ENCODE measurements at places on chromosomes 12 and 14.
A peak's percentile ranks its signal among the peaks of the same experiment; 100 is the strongest.

GRCh38 chr12:7806863-7807487 lies 17.8 kb downstream of the NANOG start:
- DNase-seq: peak; percentile 8

- DNase-seq: no peak
These were observed 154.9 kb downstream of the SEC23A start for GRCh38 chr14:38948171-38948570.

DNA sequence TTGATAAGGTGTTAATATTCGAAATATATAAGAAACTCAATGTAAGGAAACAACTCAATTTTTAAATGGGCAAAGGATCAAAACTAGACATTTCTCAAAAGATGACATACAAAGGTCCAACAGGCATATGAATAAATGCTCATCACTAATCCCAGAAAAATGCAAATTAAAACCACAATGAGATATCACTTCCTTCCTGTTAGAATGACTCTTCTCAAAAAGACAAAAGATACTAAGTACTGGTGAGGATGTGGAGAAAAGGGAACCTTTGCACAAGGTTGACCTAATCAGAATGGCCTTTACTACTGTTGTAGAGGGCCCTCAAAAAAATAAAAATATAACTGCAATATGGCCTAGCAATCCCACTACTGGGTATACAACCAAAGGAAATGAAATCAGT lies 383.4 kb downstream of the KCNH5 start:
- DNase-seq: no peak

GRCh38 chr12:52832451-52832850 lies 1.7 kb downstream of the KRT79 start:
- no peak for DNase-seq

DNA sequence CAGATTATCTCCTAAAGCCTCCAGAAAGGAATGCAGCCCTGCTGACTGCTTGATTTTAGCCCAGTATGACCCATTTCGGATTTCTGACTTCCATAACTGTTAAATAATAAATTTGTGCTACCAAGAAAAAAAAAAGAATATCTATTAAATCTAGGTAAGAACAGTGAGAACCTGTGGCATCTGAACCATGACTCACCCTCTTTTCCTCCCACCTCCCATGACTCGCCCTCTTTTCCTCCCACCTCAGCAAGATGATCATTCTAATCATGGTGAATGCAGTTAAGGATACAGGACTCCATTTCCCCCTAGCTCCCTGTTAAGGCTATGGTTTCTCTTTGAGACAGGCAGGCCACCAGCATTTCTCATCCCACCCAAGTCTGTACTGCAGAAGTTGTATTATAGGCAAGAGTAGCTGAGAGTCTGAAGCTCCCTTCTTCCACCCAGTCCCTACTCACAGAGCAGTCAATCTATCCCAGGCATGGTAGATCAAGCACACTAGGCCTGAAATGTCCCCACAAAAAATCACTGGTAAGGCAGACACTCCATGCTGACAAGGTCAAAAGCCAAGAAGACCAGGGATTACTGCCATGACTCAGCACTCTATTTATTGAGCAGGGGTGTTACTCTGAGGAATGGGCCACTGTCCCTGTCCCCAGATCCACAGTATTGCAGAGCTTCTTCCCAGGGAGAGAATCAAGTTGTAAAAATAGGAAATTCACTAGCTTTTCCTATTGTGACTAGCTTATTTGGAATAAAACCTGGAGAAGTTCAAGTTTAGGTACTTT lies 188.9 kb downstream of the ADAMTS20 start:
- no peak for DNase-seq

DNA sequence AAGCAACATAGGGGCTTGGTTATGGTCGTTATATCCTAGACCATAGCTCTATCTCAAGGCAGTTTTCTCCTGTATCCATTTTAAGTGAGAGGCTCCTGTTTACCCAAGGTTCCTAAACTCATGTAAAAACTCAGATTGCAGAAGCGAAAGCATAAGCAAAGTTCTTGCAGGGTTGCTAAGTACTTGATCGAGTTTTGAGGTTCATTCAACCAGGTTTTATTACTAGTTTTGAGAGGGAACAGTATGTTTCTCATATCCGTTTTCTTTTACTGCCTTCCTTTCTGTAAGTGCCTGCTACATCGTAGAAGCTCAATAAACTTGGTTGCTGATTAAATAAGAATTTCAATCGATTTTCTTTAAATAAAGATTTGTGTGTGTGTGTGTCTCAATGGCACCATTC lies 5.1 kb downstream of the AKAP3 start:
- no peak for DNase-seq

- DNase-seq: no peak
These were observed 166.7 kb upstream of the HIF1A start for GRCh38 chr14:61528591-61529021.

- DNase-seq: no peak
These were observed 63.8 kb downstream of the PRKCH start for GRCh38 chr14:61385002-61385685.

Measured in bone marrow (tissue), 2 donors.